ENCODE measurements at places on chromosomes 6 and 20.
A peak's percentile ranks its signal among the peaks of the same experiment; 100 is the strongest.

DNA sequence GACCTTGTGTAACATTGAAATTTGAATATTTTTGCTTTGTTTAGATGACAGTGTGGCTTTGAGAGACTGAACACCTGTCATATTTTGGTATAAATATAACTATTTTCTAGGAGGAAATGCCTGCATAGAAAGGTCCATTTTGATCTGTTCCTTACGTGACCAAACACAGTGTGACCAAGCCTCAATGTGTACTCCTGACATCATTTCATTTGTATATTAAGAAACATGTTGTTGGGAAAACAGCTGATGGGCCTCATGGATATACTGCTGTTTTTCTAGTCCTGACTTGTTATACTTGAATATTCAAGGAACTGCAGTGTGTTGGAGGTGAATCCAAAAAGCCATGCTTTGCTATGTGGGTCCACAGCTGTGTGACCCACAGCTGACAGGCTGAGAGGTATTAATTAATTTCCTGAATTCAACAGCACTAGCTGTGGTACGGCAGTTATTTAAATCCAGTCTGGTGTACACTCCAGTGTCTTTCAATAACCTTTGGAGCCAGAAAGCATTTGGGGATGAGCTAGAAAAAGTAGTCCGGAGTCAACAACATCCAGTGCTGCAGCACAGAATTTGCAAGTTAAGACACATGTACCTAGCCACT lies 18.9 kb downstream of the NCOA7 start:
- no peak for DNase-seq

DNA sequence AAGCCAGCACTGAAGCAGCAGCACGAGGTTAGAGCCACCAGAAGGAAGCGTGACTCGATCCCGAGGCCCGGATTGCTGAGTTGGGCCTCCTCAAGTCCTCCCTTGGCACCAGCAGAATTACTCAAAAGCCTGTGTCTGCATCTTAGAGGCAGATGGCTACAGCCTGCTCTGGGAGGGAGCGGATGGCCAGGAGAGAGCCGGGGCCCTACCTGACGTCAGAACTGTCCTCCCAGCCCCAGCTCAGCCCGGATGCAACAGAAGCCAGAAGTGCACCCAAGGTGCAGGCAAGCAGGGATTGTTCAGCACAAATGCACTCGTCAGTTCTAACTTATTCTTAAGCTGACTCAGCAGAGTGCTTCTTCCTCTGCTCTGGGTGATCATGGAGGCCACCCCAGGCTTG lies 155.5 kb upstream of the RPS6KA2 start:
- no peak for DNase-seq

DNA sequence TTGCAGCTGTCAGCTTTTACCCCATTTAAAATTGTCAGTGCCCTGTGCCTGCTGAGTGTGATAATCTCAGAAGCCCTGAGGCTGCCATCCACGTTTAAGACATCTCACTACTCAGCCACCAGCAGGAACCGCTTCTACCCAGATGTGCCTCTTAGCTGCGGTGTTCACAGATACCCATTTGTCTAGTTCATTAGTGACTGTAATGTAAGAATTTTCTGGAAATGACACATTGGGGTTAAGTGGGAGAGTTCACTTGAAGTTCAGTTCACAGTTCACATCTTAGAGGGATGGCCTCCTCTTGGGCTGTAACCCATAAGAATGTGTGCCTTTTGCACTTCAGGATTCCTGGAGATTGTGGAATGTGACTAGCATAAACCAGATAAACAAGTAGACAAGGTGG lies 477.7 kb downstream of the BTBD3 start:
- no peak for DNase-seq

GRCh38 chr20:23153696-23154341 lies 67.7 kb upstream of the CD93 start:
- DNase-seq: no peak

- DNase-seq: no peak
These were observed 37.9 kb upstream of the RNF217 start for GRCh38 chr6:124924333-124924759.

- no peak for DNase-seq
These were observed 368.1 kb upstream of the PLCB4 start for GRCh38 chr20:8700756-8701155.

- DNase-seq: no peak
These were observed 357.1 kb upstream of the HSF2 start for GRCh38 chr6:122042380-122042779.

DNA sequence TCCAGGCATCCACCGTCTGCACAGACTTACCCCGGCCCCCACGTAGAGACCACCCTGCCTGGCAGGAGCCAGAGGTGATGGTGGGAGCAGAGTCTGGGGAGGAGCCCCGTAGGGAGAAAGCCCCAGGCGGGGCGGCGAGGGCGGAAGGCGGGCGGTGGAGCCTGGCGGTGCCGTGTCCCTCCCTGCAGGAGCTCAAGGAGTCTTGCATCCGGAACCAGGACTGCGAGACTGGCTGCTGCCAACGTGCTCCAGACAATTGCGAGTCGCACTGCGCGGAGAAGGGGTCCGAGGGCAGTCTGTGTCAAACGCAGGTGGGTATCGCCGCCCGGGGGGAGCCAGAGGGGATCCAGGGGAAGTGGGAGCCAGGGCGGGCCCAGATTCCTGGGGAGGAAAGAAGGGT lies 6.0 kb downstream of the CLPSL1 start:
- no peak for DNase-seq

- DNase-seq: no peak
These were observed 156.8 kb upstream of the JARID2 start for GRCh38 chr6:15088904-15089568.

- no peak for DNase-seq
These were observed 44.7 kb downstream of the TFEB start for GRCh38 chr6:41690541-41691330.

GRCh38 chr6:13355999-13356785 lies 27.9 kb upstream of the TBC1D7 start:
- DNase-seq: no peak

DNA sequence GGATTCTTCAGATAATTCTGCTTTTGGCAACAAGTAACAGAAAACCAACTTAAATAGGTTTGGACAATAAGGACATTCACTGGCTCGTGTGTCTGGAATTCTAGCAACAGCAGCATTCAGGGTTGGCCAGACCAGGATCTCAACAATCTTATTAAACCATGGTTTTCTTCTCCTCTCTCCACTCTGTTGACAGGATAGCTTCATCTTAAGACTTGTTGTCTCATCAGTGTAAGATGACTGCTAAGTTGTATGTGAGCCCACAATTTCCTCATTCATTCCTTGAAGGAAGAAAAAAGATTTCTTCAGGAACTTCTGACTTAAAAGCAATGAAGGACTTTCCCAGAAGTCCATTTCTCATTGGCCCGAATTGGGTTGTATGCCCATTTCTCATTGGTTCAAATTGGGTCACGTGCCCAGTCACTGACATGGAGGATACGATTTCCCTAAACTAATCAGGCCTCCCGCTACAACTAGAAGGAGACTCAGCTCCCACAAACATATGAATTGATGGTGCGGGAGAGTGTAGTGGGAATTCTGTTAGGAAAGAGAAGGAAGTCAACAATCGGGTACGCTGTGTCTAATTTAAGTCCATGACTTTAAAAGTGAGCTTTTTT lies 83.7 kb downstream of the SLC22A3 start:
- no peak for DNase-seq

- no peak for DNase-seq
These were observed 111.2 kb upstream of the PTPRT start for GRCh38 chr20:43300901-43301300.

DNA sequence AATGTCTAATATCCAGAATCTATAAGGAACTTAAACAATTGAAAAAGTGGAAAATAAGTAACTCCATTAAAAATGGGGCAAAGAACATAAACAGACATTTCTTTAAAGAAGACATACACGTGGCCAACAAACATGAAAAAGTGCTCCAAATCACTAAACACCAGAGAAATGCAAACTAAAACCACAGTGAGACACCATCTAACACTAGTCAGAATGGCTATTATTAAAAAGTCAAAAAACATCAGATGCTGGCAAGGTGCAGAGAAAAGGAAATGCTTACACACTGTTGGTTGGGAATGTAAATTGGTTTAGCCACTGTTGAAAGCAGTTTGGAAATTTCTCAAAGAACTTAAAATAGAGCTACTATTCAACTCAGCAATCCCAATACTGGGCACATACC lies 169.2 kb upstream of the MANEA start:
- DNase-seq: no peak

DNA sequence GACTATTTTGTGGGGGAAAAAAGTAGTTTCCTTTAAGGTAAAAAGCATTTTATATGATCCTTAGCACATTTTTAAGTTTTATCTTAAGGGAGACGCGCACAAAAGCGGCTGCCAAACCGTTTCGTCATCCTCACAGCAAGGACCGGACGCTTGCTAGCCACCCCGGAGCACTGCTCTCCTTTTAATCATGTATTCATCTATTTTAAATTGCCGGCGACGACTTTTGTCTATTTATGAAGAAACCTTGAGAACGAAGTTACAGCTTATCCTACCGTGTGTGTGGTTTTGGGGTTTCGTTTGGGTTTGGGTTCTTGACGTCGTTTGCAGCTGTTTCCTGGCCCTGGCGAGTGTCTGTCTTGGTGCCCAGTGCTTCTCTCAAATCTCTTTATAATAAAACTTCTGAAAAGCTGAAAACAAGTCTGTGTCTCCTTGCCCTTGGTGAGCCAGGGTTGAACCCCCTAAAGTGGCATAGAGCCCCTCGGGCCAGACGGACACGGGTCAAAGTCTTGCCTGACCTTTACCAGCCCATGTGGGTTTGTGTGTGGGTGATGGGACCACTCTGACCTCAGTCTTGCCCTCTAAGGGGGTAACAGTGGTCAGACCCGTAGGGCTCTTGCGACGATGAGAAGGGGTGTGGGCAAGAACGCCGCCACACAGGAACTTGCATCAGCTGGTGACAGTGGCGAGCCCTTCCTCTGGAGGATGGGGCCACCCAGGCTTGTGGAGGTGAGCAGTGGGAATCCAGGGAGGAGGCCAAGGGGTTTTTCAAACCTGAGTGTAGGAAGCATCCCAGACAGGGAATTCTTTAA lies 117.6 kb downstream of the JPH2 start:
- DNase-seq: no peak

DNA sequence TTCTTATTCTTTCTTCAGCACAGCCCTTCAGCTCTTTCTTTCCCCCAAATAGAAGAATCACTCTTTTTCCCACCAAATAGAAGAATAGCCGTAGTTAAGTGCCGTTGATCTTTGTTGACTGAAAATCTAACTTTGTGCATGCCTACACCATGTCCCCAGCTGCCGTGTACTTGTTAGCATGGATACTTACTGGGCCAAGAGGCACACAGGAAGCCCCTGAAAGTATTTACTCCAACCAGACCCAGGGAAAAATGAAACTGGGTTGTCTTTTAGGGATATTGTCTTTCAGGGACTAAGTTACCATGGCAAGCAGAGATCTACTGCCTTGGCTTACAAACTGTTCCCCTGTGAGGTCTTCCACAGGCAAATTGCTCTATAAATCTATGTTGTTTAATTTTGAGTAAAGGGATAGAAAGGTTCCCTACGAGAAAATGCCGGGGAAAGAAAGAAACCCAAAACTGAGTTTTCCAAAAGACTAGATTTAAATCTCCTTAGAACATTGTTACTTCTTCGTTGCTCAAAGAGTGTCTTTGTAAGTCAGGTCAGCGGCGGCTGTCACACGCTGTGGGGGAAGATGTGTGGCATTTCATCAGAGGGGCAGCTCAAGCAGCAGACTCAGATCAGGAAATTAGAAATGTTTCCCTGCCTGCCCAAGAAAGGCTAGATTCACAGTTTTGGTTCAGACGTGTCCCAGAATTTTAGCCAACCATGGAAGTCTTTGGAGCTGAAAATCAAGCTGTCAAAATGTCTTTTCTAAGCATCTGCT lies 188.2 kb upstream of the PRND start:
- DNase-seq: no peak

- no peak for DNase-seq
These were observed 2.1 kb downstream of the CTSZ start for GRCh38 chr20:59004763-59005522.

GRCh38 chr6:109867009-109867969 lies 110.8 kb upstream of the GPR6 start:
- no peak for DNase-seq

DNA sequence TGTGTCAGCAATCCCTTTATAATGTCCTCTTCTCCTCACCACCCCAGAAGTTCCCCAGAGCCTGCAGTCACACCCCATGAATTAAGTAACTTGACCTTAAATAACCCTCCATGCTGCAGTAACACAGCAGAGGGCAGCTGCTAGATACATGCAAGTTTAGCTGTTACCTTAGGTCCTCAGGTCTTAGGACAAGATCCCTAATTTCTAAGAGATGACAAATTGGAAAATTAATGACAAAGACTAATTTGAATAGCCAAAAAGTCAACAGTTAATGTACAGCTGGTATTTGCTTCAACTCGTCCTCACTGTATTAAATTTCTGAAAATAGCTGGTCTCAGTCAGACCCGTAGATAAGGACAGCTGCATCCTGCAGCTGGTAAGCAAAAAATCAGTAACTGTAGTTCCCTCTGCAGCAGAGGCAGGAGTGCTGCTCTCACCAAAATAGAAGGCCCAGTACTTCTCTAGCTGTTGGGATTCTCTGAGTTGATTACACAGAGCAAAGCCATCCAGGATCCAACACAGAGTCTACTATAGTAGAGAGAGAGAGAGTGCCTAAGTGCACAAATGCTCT lies 62.4 kb downstream of the TNFRSF21 start:
- peak; percentile 37 for DNase-seq

DNA sequence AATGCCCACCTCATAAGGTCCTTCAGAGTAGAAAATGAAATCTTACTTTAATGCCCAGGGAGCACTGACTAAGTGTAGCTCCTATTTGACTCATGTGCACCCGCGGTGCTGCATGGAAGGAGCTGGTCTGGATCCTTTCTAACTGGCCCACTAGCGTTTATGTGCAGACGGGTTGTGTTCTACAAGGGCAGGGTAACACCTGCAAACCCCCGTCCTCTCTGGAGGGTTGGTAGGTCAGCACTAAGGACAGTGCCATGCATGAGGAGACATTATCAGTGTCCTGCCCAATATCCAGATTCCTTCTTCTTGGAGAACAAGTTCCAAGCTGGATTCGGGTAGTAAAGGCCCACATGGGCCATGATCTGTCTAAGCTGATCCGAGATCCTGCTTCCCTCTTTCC lies 140.3 kb downstream of the ANKRD60 start:
- no peak for DNase-seq

GRCh38 chr6:109314313-109314712 lies 68.0 kb downstream of the CD164 start:
- DNase-seq: no peak

DNA sequence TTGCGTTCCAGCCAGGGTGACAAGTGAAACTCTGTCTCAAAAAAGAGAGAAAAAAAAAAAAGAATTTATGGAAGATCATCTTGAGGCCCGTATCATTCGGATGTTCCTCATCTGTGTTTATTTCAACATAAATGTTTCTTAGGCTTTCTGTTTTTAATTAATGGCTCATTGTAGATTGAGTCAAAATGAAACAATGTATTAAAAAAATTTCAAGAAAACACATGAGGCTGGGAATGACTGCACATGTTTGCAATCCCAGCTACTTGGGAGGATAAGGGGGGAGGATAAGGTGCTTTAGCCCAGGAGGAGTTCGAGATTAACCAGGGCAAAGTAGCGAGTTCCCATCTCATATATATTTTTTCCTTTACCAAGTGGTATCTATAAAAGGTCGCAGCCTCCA lies 47.3 kb downstream of the ITCH start:
- no peak for DNase-seq
